ENCODE measurements at places on chromosomes 1 and 21. TPM values are rescaled to one million over a fixed set of nuclear protein-coding genes. Genes with fewer than 3 reads are reported as not detected.
A peak's percentile ranks its signal among the peaks of the same experiment; 100 is the strongest.

The THEMIS2 gene
- 27.9 TPM for total RNA-seq

DNA sequence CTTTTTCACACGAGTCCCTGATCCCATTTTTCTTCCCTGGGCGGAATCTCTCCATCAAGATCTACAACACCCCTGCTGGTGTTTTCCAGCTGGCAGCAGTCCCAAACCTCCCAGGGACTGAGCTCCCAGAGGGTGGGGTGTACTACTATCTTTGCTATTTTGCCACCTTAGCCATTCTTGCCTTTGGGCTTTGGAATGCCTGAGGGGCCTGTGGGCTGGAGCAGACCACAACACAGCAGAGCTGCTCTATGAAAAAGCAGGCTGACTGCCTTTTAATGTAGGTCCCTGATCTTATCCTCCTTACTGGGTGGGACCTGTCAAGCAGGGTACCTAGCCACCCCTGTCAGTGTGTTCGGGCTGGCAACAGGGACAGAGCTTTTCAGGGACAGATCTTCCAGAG, 91.9 kb downstream of the KCNT2 start:
- no peak for DNase-seq

- DNase-seq: no peak
Measured at GRCh38 chr1:189524501-189524900, 953.2 kb downstream of the BRINP3 start.

GRCh38 chr1:90174246-90174645, 179.3 kb downstream of the ZNF326 start:
- DNase-seq: no peak

DNA sequence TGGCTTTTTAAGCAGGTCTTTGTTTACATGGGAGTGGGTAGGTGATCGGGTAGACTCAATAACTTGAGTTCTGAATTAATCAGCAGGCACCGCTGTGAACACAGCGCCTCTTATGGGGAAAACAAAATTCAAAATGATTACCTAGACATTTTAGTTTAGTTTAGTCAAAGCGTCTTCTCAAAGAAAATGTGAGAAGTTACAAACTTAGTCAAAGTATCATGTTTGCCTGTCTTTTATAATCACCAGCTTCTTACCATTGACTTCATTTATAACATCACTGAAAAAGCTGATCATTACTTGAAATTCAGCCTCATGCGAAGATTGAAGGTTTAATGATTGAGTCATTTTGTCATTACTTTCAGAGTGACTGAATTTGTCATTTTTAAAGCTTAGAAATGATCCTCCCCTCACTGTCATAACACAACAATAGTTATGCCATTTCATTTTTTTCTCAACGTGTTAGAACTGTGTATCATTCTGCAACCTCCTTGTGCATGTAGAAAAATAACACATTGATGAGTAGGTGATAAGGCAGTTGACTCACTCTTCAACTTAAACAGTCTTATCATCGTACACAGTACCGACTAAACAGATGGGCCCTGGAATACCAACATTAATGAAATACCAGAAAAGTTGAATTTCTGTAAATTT, 188.5 kb downstream of the NFIA start:
- no peak for DNase-seq

- DNase-seq: peak; percentile 22
Measured at GRCh38 chr21:33769057-33769456, 126.8 kb downstream of the ITSN1 start.

- DNase-seq: no peak
Measured at GRCh38 chr21:39071623-39072214, 111.5 kb downstream of the PSMG1 start.

GRCh38 chr21:43983390-43983789, 28.7 kb upstream of the TRAPPC10 start:
- no peak for DNase-seq

The FAM78B gene
- total RNA-seq: 1.2 TPM

The FCRL5 gene
- not detected for total RNA-seq

The PODN gene
- not detected for total RNA-seq

DNA sequence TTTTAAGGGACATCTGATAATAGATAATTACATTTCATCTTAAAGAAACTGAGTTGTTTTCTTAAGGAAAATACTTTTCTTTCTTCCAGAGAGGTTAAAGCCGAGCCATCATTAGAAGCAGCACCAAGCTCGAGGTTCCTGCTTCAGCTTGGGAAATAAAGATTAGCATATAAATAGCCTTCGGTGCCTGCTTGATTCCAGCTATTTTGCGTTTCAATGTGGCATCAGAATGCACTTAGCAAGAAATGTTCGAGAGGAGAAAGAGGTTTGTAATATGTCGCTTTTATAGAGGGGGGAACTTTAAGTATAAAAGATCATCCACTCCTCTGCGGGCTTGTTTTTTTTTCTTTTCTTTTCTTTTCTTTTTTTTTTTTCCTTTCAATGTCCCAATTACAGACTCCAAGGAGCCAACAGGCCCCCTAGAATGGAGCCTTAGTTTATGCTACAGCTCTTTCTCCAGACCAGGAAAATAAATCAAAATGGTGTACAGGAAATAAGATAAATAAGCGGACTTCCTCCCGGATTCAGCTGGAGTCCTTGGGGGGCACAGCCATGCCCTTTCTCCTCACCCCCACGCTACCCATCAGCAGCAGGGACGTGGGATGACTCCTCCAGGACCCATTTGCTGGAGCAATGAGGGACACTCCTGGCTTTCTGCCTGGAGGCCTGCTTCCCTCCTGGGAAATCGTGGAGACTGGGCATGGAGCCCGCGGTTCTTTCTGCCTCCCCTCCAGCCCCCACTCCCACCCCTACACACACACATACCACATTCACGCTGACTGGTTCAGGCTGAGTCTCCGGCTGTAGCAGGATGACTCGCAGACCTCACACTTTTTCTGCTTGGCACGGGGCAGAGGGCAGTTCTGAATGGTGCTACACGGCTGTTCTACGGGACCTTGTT, 131.6 kb downstream of the RRAGC start:
- DNase-seq: peak; percentile 95

The BECN2 gene
- total RNA-seq: not detected

DNA sequence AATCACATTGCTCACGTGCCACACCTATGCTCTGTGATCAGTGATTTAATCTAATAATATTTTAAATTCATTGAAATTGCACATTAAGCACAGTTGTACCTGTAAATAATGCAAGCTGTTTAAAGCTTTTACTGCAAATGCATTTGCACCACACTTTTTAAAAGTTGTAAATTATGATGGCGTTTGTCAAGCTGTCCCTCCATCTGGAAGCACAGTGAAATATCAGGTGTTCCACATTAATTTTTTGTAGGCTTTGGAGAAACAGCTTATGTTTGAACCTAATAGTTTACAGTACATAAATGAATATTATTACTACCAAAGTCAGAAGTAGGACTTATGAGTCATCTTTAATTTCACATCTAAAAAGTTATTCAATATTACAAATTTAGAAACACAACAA, 3.0 kb upstream of the DPYD start:
- no peak for DNase-seq

DNA sequence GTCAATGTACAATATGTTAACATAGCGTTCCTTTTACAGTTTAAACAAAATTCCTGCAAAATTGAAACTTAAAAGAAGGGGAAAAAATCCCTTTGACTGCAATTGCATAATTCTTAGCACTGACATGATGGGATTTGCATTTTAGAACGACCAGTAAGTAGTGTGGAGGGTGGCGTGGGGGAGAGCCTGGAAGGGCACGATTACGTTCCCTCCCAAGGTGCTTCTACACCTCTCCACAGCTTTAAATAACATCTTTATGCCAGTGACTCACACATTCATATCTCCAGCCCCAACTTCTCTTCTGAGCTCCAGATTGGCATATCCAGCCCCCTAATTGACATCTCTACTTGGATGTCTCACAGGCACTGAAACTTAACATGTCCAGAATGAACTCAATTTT, 64.3 kb downstream of the OLFML3 start:
- DNase-seq: no peak

DNA sequence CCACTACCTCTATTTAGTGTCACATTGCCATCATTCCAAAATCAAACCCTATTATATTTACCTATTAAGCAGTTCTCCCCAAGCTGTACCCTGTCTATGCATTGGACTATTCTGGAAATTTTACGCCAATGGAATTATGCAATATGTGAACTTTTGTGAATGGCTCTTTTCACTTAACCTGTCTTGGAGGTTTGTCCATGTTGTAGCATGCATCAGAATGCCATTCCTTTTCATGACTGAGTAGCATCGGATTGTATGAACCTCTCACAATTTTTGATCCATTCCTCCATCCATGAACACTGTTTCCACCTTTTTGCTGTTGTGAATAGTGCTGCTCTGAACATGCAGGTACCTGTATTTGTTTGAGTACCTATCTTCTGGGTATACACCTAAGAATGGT, 33.7 kb downstream of the FAM163A start:
- no peak for DNase-seq

GRCh38 chr1:196887515-196888239, at the start of gene CFHR4:
CFHR4 (plus strand) TSS chr1:196888052; CDS start chr1:196888151, 99 bp downstream.
- DNase-seq: no peak

The CACNA1S gene
- total RNA-seq: not detected

- DNase-seq: no peak
Measured at GRCh38 chr1:159205225-159205624, 550 bp downstream of the ACKR1 start.

The FLVCR1 gene
- total RNA-seq: 16.2 TPM

The LORICRIN gene
- total RNA-seq: not detected

- peak; percentile 62 for DNase-seq
Measured at GRCh38 chr1:41810446-41810845, 108.3 kb downstream of the HIVEP3 start.

DNA sequence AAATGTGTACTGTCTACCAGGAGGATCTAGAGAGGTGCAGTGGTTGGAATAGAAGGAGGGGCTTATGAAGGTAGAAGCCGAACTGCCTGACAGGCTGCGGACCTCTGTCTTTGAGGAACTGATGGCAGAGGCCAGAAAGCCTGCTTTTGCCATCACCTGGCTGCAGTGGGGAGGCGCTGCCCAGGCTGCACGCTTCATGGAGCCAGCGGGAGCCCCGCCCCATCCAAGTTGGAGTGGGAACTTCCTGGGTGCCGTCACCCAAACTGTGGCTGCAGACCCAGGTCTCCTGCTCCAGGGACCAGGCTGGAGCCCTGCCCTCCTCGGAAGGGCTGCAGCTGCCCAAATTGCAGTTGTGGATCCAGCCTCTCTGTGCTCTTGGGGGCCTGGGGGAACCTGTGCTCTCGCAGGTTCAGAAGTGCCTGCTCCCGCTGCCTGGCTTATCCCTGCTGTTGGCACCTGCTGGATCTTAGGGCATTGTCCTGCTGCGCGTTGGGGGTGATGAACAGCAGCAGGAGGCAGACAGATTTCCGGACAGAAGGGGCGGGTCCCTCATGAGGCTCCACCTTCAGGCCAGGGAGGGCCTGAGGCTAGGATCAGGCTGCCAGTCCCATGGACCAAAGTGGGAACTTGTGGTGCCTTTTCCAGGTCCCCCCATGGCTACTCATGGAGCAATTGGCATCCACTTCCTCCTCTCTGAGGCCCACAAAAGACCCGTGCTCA, 118.0 kb upstream of the PLPPR4 start:
- no peak for DNase-seq

DNA sequence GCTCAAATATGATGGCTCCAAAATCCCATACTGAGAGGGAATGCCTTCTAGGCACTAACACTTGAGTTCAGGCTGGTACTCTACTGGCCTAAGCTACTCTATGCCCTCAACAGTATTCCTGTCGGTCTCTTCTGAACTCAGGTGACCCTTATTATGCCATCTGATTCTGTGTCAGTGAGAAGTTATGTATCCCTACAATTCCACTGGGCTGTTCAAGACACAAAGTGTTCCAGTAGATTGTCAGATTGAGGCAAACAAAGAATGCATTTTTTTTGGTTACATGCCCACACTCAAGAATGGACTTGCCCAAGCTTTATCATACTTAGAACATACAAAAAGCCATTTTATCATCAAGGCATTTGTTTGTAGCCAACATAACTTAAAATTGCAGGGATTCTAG, 553.8 kb upstream of the PRMT6 start:
- DNase-seq: no peak

GRCh38 chr1:116711263-116711840, 42.9 kb upstream of the CD2 start:
- DNase-seq: no peak

DNA sequence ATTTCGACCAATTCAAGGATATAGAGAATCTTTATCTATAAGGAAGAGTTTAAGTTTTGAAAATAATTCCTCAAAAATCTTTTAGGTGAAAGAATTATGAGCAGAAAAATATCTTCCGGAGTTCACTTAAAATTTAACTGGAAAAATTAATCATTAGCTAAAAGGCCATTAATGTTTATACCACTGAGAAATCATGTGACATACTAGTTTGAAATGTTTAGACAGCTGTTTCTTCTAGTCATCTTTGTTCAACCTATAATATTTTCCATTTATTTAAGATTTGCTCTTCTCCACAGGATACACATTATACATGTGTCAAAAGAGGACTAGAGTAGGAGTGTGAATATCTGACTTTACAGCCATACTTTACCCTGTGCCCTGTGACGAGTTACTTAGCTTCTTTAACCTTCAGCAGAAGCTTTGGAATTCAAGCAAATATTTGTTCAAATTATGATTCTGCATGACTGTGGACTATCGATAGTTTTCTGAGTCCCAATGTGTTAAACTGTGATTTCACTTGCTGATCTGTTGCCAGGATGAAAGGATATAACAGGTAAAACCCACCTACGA, 374.8 kb downstream of the BRINP3 start:
- DNase-seq: no peak

GRCh38 chr1:30760596-30761324, 3.2 kb upstream of the LAPTM5 start:
- no peak for DNase-seq

GRCh38 chr1:201912832-201913231, 24.1 kb downstream of the SHISA4 start:
- DNase-seq: no peak

The KRTAP11-1 gene
- total RNA-seq: not detected

- DNase-seq: no peak
Measured at GRCh38 chr1:58909914-58910681, 126.3 kb upstream of the JUN start.

- DNase-seq: peak; percentile 8
Measured at GRCh38 chr1:230068952-230069684, 2.1 kb downstream of the GALNT2 start.

DNA sequence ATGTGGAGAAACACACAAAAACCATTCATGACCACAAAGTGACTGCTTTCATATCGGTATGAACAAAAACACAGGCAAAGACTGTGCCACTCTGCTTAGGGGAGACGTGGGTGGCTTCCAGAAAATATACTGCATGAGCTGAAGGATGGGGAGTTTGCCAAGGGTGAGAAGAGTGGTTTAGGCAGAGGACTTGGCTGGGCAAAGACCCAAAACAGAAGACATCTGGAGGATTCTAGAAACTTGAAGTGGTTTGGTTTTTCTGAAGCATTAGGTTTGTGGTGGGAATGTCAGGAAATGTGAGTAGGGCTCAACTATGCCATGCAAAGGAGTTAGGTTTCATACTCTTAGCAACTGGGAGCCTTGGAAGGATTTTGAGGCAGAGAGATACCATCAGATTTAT, 26.6 kb upstream of the DNM3 start:
- DNase-seq: no peak

DNA sequence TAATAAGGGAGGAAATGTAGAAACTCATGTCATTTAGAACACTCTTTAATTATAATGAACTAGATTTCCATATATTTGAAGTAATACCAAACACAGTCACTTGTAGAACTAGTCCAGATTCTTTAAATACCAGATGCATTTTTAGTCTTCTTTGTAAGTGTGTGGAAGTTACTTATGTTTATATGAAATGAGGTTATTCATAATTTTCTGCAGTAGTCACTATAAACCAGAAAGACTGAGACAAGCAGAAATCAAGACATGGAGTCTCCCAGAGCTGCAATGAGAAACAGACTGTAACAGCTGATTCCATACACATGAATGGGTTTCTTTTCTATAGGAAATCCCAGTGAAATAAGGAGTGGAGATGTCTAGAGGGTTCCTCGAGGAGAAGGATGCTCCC, 216.6 kb upstream of the ZP4 start:
- no peak for DNase-seq

The KRTAP19-3 gene
- total RNA-seq: not detected

The CD5L gene
- not detected for total RNA-seq

Data from dermis blood vessel endothelial cell (primary cell).